ENCODE measurements at places on chromosomes 1 and 21.

- no peak for DNase-seq
Measured at GRCh38 chr1:4848431-4848830, 194.0 kb downstream of the AJAP1 start.

DNA sequence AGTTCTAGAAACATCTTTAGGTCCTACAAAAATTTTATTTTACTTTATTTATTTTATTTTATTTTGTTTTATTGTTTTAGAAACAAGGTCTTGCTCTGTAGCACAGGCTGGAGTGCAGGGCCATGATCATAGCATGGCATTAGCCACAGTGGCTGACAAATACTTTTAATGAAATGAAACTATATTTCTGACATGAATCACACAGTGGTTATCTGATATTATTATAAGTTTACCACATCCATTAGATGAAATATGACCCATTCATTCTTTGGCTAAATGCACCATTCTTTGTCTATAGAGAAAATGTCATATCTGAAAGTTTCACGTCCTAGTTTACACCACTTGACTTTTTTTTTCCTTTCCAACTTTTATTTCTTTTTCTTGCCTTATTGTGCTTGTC is 613.4 kb upstream of the ADAMTS5 start:
- DNase-seq = no peak

DNA sequence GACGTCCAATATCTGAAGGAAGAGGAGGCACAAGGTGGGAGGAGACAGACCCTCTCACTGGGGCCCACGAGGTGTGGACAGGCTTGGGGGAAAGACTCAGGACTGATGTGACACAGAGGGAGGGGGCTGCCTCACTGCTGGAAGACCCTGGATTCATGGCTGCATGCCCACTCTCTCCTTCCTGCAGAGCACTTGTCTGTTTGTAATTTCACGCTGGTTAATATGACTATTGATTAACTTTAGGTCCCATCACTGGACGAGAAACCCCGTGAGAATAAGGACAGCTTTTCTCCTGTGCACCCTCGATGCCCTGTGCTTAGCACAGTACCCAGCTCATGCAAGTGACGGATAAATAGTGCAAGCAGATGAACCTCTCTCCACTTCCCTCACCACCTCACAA is 35.1 kb downstream of the CACNA1S start:
- DNase-seq = no peak

DNA sequence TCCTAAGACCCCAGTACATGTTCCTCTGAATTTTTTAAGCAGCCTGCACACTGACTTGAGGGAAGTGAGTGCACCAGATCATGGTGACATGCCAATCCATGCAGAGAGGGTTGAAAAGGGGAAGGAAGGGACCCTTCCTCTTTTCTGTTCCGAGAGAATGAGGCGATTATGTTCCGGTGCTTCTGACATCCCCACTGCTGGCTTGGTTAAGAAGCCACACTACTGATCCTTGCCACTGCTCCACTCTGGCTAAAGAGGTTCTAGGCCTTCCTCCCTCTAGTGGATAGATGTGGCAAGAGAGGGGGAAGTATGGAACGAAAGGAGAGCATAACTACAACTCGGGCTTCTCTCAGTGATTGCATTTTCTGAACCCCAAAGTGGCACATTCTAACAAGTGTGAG is 1.8 kb upstream of the CYB5R1 start:
- DNase-seq = no peak

DNA sequence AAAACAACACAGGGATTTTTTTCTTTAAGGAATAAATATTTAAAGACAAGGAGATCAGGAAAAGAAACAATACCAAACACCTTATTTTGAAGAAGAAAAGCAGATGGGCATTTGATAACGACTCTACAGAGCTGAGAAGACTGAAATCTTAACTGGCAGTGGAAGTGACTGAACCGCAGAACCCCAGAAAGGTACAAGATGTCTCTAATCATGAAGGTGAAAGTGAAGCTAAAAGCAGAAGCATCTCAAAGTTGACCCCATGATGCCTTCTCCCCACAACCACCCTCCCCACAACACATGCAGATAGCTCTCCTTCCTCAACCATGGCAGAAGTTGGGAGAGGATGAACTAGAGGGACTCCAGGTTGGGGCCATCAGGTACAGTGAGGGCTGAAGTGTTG is 129.6 kb downstream of the ZNF648 start:
- DNase-seq = no peak

DNA sequence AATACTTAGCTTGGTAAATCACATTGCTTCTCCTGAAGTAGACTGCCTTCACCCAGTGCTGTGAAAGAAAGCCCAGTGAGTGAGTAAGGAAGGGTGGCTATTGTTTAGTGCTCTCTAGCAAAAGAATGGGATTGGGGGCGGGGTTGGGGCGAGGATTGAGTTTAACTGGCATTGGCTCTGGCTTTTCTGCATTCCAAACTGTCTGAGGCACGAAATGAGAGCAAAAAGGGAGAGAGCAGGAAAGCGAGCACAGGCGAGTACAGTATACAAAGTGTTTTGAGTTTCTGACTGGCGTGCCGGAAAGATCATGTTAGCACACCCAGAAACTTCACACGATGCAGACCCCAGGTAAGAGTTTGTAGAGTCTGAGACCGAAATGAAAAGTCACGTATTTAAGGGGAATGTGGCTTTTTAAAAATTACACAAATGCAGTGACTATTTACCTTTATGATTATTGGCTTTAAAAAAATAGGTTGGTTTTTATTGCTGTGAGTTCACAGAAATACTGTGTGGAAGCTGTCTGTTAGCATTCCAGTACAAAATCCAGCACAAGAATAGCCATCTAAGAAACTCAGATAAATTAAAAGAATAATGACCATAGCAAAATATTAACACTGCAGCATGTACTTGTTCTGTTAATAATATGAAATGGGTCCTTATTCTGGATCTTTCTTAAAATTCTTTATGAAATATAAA is 155.4 kb downstream of the CLEC20A start:
- DNase-seq = no peak

DNA sequence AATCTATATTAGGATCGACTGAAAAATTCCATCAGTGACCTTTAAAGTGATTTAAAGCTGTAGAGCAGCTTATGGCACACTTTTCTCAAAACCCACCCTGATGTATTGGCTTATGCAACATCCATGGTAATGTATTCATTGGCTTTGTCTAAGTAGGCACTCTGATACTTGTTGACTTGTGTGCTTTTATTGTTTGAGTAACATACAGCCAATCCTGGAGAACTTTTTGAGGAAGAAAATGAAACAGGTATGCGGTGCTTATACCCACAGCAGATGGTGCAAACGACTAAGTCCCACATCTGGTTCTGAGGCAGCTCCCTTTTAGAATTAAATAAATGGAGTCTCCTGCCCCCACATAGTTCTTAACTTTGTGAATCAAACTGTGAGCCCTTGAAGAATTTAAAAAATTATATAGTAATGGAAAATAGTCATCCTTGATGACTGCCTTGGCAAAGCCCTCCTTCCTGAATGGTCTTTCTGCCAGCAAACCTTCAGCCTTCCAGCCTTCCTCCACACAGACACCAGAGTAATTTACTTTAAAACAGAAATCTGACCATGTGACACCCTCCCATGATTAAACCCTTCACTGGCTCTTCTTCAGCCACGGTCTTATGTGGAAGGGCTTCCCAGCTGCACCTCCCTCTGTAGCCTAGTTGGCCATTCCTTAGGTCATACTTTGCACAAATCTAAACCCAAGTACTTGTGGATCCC is 116.0 kb downstream of the BCAR3 start:
- no peak for DNase-seq

DNA sequence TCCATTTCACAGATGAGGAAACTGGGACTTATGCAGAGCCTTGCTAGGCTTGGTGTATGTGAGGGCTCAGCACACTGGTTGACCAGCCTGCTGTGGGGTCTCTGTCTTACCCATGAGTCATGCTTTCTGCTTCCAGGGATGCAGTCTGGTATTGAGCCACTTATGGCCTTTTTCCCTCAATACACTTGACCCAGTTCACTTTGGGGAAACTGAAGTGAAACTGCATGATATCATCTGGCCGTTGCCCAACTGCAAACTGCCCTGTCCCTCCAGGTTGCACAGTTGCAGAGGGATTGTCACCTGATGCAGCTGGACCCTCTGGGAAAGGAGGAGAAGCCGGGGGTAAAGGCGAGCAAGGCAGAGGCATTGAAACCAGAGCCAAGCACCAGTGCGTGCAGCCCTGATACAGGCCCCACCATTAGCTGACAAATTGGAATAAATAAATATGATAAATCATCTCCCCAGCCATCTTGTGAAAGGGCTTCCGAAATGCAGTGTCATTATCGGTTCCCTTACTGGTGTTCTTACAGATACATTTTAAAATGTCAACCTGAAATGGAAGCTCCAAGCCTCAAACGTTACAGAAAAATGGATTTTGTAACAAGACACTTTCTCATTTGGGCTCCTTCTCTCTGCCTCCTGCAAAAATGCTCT is 39.3 kb upstream of the DUSP10 start:
- no peak for DNase-seq

GRCh38 chr21:34892209-34892608 is 156.9 kb downstream of the RUNX1 start:
- DNase-seq = no peak

DNA sequence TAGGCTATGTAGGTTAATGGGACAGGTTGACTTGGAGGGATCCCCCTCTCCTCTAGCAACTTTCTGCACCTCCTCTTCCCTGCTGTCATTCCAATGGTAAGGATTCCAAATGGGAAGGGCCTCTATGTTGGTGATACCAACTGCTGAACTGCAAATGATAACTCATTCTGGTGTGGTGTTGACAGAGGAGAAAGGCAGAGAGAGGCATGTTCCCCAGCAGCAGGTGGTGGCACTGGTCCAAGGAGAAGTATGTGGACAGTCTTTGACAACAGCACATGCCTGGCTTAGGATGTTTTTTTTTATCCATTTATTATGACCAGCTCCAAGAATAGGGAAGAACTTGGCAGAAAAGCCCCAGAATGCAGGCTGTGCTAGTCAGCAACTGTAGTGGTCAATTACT is 19.6 kb upstream of the SPAG17 start:
- no peak for DNase-seq

DNA sequence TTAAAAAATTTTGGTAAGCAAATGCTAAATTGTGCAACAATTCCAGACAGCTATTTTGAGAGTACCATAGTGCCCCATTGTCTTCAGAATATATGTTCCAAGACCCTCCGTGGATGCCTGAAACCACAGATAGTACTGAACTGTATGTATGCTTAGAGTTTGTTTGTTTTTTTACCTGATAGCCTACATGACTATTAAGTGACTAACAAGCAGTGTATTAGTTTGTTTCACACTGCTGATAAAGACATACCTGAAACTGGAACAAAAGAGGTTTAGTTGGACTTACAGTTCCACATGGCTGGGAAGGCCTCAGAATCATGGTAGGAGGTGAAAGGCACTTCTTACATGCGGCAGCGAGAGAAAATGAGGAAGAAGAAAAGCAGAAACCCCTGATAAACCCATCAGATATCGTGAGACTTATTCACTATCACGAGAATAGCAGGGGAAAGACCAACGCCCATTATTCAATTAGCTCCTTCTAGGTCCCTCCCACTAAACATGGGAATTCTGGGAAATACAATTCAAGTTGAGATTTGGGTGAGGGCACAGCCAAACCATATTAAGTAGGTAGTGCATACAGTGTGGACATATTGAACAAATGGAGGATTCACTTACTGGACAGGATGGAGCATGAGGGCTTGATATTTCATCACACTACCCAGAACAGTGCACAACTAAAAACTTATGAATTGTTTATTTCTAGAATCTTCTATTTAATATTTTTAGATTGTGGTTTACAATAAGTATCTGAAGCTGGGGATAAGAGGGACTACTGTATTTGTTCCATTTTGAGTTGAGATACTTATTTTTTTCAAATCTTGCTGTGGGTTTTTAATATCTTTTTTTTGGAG is 78.5 kb downstream of the LHX9 start:
- DNase-seq = no peak

DNA sequence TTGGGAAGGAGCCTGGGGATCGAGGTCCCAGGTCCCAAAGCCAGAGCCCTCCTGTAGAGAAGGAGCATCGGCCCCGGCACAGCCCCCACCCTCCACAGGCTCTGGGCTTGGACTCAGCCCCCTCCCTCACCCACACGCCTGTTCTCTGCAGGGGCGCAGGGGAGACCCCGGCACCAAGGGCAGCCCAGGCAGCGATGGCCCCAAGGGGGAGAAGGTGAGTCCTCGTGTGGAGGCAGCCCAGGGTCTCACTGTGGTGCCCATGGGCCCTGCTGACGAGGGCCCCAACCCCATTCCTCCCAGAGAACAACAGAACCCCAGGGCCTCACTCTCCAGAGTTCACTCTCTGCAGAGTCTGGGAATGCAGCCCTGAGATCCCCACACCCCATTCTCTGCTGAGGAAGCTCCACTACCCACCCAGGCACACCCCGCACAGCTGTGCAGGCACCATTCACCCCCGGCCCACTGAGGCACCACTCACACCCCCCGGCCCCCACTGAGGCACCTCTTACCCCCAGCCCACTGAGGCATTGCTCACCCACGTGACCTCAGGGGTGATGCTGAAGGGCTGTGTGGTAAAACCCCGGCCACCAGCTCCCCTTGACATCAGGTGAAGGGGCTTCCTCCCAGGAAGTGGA is 21.8 kb downstream of the COL6A2 start:
- no peak for DNase-seq

- no peak for DNase-seq
Measured at GRCh38 chr1:226912587-226913176, 27.4 kb upstream of the COQ8A start.

- DNase-seq = no peak
Measured at GRCh38 chr1:157147906-157148700, 9.9 kb upstream of the ETV3 start.

DNA sequence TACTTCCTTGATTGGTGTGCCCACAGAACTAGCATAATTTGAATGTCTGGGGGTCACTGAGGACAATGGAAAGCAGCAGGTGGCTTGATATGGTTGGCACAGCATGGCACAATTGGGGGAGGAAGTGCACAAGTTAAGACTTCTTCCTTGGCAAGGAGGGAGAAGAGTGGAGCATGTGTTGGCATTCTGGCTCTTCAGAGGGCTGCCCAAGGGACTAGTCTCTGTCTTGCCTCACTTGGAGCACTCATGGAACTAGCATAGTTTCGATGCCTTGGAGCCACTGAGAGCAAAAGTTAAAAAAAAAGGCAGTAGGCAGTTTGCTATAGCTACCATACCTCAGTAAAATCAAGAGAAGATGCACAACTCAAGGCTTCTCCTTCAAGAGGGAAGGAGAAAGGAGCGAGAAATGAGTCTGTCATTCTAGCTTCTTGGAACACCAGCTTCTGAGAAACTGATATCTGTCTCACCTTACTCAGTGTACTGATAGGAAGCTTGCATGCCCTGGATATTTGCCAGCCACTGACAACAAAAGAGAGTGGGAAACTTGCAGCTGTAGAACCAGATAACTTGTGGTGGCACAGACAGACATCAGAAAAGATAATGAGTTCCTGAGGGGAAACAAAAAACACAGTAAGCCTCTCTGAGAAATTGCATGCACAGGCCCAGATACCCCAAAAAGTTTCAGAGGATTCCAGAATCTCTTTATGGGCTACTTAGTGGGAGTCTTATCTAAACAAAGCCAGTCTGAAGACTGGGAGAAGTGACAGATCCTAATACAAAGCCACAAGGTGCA is 207.5 kb upstream of the SAMSN1 start:
- DNase-seq = no peak

DNA sequence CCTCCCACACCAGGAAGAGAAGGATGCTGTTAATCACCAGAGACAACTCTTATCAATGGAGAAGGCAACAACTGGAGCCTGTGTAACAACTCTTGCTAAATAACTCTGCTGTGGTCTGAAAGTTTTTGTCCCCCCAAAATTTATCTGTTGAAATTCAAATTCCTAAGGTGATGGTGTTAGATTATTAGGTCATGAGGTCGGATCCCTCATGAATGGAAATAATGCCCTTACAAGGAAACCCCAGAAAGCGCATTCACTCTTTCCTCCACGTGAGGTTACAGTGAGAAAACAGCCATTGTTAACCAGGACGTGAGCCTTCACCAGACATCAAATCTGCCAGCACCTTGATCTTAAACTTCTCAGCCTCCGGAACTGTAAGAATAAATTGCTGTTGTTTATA is 141.9 kb upstream of the CXADR start:
- DNase-seq = no peak
